ENCODE measurements at places on chromosomes 5 and 9. TPM values are rescaled to one million over a fixed set of nuclear protein-coding genes. Genes with fewer than 3 reads are reported as not detected.
A peak's percentile ranks its signal among the peaks of the same experiment; 100 is the strongest.

LECT2 gene
- not detected for polyA plus RNA-seq

SEMA4D gene
- 34.3 TPM for polyA plus RNA-seq

DNA sequence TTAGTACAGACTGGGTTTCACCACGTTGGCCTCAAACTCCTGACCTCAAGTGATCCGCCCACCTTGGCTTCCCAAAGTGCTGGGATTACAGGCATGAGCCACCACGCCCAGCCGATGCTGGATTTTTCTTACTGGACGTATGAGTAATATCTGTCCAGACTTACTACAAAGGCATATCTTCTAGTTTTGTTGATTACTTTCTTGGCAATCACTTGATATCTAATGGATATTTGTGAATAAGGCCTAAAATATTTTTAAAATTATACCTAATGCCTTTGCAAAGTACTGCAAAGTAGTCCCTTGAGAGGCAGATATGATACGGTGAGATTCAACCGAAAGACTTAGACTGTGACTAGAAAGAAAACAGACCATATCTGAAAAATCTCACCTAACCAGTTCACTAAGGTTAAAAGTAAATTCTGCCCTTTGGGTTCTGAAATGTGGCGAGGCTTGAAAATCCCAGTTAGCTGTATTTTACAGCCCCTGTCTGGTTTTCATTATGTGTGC is 152.1 kb downstream of the GNAQ start:
- peaks cover 4% of the 10 kb centered on the region for H3K4me1 ChIP-seq
- H3K27ac ChIP-seq = no peak overlapping the region
- H3K4me3 ChIP-seq = no peak overlapping the region
- no peaks in the 10 kb centered on the region for H3K36me3 ChIP-seq
- H3K27me3 ChIP-seq = no peaks in the 10 kb centered on the region
- no peak for DNase-seq

DNA sequence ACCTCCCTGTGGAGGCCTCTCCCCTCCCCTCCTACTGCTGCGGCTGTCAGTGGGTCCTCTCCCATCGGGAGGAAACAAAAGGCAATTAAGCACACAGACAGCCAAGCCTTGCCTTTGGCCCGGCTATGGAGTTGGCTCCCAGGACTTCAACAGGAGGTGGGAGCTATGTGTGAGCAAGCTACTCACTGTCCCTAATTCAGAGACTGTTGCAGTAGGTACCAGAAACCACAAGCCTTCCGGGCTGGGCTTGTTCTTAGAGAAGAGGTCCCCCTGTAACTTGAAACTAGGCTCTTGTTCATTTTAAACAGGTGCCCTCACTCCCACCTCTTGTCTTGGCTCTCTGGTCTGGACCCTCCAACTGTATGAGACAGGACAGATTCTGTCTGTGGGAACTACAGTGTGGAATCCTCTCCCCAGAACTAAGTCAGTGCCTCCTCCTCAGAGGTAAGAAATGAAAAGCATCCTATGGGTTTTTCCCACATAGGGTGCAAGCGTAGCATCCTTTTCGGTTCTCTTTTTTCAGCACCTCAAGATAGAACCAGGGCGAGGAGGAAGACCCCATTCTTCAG is 561.1 kb downstream of the EBF1 start:
- H3K36me3 ChIP-seq = no peaks in the 10 kb centered on the region
- peak; percentile 46 for DNase-seq
- H3K27me3 ChIP-seq = no peaks in the 10 kb centered on the region
- H3K4me3 ChIP-seq = no peak overlapping the region
- no peak overlapping the region for H3K27ac ChIP-seq

DNA sequence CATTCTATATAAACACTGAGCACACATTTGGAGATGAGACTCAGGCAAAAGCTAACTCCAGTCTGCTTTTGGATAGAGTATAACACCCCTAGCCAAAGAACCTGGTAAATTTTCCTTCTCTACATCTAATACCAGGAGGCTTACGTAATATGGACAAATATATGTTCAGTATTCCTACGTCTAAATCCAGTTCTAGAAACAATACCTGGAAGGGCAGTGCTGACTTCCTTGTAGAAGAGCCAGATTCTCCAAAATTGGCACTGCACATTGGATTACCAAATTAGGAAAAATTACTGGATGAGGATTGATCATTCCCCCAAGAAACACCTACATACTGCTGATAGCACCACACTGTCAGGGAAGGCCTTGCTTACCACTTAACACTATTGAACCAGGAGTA is 247.4 kb downstream of the SAXO1 start:
- no peaks in the 10 kb centered on the region for H3K27me3 ChIP-seq
- H3K4me1 ChIP-seq = no peaks in the 10 kb centered on the region
- H3K36me3 ChIP-seq = no peaks in the 10 kb centered on the region
- no peak overlapping the region for H3K27ac ChIP-seq

All from H1 (cell line).